ENCODE measurements at places on chromosomes 12 and 14.

DNA sequence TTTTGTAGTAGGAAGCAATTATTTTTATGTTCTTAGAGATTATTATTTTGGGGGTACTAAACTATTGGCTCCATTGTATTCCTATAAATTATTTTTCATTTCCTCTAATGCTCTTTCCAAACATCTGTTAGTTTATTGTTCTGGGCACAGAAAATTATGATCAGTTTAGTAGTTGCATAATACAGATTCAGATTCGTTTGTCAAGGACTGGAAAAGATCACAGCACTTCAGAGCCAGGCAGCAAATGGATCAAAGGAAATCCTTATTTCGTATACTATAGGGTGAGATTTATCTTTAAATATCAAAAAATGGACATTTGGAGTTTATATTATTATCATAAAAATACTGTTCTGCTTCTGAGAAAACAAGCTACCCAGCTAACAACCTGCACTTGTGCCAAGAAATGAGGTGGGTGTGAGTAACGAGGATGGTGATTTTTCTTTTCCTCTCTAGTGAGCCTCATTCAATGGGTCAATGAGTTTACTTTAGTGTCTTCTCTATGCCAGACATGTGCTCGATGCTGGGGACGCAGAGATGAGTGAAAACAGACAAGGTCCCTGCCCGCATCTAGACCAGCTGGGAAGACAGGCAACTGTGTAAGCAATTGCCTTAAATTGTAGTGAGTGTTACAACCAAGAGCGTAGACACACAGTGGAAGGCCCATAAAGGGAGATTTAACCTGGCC is 208.6 kb upstream of the PLXNC1 start:
- DNase-seq, result no peak

DNA sequence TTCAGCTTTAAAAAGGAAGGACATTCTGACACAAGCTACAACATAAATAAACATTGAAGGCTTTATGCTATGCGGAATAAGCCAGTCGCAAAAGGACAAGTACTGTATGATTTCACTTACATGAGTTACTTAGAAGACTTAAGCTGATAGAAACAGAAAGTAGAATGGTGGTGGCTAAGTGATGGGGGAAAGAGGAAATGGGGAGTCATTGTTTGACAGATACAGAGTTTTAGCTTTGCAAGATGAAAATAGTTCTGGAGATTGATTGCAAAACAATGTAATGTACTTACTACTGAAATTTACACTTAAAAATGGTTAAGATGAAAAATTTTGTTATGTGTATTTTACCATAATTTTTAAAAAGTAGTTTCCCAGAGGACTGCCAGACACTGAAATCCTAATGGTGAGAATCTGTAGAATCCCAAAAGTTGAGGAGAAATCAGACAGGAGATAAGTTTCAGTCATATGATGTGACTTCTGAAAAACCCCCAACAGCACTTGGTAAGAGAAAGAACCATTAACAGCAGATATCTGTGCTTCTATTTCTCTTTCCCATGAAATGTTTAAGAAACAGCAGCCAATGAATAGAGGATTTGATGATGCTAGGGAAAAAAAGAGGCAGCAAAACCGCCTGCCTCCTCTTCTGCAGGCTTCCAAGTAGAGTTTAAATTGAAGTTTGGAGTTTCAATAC is 16.6 kb upstream of the CLEC2A start:
- no peak for DNase-seq

DNA sequence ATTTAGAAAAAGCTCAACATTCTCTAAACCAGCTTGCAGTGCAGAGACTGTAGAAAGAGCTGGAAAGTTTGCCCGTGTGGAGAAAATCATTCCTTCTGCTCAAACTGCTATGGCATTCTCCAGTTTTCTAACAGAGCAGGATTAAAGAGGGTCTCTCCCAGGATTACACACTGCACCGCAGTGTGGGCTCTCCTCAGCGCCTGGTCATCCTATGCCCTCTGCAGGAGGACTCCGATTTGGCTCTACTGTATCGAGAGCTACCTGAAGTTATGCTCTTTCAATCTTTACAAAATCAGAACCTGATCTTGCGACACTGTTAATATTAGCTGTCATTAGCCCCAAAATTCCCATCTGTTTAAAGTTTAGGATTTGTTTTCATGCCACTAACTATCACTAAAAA is 33.0 kb downstream of the BHLHE41 start:
- DNase-seq, result no peak

DNA sequence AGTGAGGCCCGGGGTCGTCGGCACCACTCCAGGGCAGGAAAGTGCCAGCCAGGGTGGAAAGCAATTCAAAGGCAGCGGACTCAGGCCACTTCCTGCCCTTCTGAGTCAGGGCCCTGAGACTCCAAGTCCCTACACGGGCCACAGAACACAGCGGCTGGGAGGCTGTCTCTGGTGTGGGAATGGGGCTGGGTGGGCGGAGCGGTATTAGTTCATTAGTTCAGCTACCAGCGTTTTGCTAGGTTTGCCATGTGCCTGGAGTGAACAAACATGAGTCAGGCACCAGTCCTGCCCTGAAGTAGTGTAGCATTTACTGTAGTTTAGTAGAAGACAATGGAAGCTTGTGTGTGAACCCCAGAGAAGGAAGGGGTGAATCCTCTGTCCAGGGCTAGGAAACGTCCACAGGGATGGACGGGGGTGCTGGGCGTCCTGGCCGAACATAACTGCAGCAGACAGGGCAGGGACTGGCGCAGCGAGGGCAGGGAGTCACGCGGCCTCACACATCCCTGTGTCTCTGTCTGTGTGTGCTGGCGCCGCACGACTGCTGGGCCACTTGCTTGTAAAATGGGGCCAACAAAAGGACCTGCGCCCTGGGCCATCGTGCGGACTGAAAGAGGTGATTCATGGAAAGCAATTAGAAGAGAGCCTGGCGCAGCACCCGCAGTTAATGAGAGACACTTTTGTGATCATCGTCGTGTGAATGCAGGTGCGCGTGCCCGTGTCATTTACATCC is 186.4 kb upstream of the PRMT8 start:
- DNase-seq, result no peak

DNA sequence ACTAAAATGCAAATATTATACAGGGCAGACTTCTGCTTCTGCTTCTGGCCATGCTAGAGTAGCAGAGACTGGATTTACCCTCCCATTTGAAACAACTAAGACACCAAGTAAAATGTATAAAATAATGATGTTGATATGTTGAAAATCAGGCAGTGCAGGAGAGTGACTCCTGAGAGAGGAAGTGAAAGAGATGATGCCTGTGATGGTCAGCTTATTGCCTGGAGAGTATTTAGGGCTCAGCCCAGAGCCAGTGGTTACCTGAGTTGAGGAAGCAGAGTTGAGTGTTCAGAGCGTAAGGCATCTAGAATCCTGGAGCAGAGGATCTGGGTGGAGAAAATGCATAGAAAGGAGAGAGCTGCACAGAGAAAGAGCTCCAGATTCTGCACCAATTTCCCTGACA is 131.8 kb upstream of the C14orf180 start:
- no peak for DNase-seq

GRCh38 chr12:64395739-64396138 is 5.2 kb upstream of the C12orf56 start:
- no peak for DNase-seq

GRCh38 chr12:62471734-62472133 is 5.1 kb downstream of the MON2 start:
- no peak for DNase-seq

DNA sequence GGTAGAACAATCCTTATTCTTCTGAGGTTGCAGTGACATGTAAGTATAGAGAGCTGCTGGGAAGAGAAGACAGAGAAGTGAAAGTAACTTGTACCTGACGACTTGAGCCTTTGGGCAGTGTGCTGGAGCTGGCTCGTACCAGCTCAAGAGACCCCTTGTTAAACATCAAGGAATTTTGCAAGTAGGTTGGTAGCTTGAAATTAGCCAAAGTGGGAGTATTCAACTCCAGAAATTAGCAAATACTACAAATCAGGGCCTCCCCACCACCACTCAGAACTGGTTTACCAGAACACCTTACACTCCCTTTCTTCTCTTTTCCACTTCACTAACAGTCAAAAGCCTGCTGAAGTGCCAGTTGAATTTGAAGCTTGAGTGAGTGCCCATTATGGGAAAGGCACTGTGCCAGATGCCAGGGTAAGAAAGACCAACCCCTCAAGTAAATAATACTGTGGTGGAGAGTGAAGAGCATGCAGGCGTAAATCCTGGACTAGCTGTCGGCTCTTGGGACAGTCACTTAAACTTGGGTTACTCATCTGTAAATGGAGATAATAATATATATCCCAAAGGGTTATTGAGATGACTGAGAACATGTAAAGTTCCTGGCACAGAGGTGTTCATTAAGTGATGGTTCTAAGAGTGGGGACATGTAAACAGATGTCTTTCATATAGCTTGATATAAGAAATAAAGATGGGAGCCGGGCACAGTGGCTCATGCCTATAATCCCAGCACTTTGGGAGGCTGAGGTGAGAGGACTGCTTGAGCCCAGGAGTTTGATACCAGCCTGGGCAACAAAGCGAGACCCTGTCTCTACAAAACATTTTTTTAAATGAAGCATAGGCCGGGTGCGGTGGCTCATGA is 27.0 kb upstream of the EID3 start:
- no peak for DNase-seq

- DNase-seq, result no peak
Measured at GRCh38 chr14:92658684-92659083, 89.7 kb downstream of the LGMN start.

GRCh38 chr14:68730348-68730747 is 62.5 kb downstream of the ZFP36L1 start:
- DNase-seq, result no peak

DNA sequence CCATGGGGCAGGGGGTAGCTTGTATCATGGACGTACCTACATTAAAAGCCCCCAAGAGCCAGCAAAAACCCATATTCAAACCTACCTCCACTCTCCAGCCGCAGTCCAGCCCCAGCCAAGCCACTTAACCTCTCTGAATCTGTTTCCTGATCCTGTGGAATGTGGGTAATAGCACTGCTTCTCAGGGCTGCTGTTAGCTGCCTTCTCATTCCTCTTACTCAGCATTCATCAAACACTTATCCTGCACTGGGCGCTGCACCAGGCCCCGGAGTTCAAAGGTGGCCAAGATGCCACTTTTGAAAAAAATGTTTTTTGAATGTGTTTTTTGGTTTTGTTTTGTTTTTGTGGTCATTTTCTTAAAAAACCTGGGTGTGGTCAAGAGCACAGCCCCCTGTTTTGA is 237.4 kb downstream of the CHST11 start:
- DNase-seq, result no peak

DNA sequence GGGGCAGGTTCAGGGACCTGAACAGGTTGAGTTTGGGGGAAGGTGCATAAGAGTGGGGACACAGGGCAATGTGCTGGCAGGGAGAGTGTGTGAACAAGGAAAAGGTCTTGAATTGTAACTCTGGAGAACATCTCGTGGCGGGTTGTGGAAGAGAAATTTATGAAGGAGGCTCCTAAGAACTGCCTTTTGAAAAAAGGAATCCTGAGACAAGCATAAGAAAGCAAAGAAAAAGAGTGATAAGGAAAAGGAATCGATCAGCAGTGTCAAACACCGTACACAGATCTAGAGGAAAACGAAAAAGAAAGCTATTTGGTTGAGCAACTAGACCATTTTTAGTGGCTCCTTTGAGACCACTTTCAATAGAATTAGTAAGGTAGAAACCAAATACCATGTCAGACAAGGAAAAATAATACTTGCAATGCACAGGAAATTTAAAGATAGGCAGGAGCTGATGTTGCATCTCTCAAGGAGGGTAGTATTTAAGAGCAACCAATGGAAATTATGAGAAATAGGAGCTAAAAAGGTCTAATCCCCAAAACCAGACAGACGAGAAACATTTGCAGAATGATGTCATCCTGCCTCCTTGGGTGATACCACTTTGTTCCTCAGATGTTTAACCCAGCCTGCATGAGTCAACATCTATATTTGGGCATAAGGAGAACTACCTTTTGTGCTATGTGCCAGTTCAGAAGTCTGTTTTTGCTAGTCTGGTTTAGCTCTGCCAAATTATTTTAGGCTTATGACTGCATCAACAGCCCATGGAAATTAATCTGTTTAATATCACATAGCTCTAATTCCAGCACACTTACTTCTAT is 64.5 kb upstream of the STK38L start:
- peak; percentile 21 for DNase-seq

DNA sequence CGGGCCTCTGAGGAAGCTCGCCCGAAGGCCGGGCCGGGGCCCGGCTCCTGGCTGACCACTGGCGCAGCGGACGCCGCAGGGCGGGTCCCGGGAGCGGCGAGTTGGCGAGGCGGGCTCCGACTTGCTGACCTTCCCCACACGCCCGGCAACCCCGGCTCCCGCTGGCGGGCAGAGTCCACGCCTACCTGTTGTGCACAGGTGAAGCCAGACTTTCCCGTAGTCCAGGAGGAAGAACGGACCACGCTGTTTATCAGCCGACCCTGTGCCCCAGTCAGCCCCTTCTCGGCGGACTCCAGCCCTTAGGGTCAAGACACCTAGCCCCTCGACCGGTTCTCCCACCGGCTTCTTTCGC is 407 bp downstream of the HEATR5A start:
- no peak for DNase-seq

- DNase-seq, result no peak
Measured at GRCh38 chr14:68654471-68654941, 138.4 kb downstream of the ZFP36L1 start.

GRCh38 chr12:58645946-58646345 is 274.4 kb downstream of the LRIG3 start:
- DNase-seq, result no peak

GRCh38 chr12:17206553-17206952 is 600.6 kb upstream of the LMO3 start:
- DNase-seq, result no peak
